ENCODE measurements at places on chromosomes 16 and 17.

DNA sequence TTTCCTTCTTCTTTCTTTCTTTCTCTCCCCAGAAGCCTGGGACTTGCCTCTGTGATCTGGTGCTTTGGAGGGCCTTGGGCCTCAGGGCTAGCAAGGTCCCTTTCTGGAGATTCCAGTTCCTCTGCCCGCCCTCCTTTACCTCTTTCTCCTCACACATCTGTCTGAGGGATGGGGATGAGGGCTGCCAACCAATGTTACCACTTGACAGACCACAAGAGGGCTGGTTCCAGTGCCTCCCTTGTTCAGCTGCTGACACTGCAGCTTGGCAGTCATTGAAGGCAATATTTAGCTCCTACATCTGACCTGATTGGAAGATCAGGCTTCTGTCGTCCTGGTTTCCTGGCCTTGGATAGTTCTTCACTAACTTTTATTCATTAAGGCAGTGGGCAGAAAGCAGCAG lies 3.6 kb upstream of the ZNF652 start:
- DNase-seq = no peak

DNA sequence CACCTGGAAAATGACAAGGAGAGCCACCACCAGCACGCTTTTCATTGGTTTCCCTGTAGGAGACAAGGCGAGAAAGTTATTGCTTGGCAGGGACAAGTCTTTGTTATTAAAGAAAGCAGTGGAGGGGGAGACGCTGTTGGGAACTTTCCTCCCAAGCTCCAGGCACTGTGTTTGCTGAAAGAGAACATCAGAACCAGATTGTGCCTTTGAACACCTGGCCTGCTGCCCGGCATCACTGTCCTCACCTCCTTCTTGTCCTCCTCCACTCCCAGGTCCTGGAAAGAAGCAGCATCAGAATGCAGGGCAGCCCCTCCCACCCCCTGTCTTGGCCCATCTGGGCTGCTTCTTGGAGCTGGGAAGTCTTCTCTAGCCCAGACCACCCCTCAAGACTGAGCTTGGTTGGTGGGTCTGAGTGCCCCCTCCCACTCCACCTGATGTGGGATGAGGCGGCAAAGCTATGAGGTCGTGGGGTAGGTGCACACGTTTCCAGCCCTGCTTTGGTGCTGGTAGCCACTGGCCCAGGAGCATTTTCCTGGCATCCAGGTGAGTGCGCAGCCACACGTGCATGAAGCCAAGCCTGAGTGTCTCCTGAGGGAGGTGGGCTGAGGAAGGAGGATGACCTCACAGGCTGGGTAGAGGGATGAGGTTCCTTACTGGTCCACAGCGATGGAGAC lies 6.2 kb downstream of the CCR7 start:
- DNase-seq = no peak

DNA sequence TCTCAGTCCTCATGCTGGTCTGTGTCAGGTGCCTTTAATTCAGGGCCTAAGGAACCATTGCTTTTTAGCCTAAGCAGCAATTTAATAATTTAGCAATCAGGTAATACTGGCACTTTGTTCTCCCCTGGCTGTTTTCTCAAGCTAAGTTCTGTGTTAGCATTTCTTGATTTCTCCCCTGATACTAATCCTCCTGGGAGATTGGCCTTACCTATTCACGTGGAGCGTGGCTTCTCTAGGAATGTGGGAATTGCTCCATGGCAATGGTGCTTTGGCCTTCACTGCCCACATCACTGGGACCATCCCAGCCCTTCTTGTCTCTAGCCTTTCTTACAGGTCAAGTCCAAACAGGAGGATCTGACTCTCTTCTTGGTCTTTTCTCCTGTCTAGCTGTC lies 55.7 kb downstream of the ZNRF1 start:
- no peak for DNase-seq

DNA sequence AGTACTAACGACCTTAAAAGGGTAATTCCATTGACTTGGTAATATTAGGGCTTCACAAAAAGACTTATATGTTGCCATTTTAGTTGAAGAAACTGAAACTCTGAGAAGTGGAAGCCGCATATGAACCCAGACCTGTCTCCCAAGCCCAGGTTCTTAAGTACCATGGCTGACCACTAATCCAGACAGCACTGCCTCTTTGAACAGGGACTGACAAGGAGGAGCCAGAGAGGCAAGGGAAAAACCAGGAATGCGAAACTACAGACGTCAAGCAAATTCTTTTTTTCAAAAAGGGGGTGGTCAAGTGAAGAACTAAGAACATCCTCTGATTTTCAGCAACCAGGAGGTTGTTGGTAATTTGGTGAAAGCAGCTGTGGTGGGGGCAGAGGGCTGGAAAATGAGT lies 15.2 kb downstream of the CYB5D1 start:
- DNase-seq = no peak

- DNase-seq = no peak
These were observed 36.4 kb upstream of the SSTR5 start for GRCh38 chr16:1036166-1036565.

DNA sequence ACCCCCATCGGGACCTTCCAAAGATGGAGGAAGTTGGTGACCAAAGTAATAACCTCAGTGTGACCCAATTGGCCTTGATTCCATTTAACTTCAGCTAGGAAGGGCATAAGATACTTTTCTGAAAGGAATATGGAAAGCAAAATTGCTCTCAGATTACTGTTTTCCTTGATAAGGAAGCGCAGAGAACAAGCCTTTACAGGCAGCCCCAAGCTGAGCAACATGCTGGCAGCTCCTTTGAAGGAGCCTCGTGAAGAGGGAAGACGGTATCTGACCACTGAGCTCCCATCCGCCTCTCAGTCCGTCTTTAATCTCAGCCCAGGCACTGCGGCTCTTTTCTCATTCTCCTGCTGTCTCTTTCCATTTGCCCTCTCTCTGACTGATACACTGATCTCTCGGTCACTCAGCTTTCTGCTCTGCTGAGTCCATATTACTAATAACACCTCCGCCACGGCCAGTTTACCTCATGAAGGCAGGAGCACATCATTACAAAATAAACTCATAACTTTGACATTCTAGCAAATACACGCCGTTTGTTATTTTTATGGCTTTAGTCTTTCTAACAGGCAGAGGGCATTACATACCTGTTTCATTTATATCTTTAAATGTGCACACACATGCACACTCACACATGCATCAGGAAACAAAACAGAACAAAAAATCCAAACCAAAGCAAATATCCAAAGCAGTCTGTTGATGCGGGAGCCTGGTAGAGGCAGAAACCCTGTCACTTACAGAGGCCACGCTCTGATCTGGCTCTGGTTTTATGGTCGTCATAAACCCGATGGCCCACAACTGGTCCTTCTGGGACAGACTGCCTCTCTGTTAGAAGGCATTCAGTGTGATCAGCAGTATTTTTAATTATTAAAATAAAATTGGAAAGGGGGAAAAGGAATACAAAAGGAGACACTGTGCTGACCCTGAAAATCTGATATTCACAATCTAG lies 183.2 kb downstream of the AATF start:
- DNase-seq = no peak

- DNase-seq = no peak
These were observed 525 bp downstream of the CD2BP2 start for GRCh38 chr16:30354423-30355143.
